ENCODE measurements at places on chromosomes 4 and X.
A peak's percentile ranks its signal among the peaks of the same experiment; 100 is the strongest.

GRCh38 chr4:122764821-122765215 lies 32.3 kb downstream of the BBS12 start:
- no peak for DNase-seq

DNA sequence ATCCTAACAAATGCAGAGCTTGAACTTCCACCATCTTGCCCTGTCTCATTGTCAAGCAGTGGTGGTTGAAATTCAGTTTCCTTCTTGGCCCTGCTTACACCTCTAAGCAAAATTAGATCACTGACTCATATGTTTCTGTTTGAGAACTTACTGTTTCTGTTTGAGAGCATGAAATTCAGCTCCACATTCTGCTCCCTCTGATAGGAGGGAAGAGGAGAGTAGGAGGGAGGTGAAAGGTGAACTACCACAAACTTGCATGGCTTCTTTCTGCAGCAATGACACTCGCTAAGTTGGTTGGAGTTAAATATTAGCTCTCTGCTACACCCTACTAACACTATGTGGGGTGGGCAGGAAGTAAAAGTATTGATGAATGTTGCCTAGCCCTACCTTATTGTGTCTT lies 117.8 kb upstream of the EDA2R start:
- DNase-seq: no peak

DNA sequence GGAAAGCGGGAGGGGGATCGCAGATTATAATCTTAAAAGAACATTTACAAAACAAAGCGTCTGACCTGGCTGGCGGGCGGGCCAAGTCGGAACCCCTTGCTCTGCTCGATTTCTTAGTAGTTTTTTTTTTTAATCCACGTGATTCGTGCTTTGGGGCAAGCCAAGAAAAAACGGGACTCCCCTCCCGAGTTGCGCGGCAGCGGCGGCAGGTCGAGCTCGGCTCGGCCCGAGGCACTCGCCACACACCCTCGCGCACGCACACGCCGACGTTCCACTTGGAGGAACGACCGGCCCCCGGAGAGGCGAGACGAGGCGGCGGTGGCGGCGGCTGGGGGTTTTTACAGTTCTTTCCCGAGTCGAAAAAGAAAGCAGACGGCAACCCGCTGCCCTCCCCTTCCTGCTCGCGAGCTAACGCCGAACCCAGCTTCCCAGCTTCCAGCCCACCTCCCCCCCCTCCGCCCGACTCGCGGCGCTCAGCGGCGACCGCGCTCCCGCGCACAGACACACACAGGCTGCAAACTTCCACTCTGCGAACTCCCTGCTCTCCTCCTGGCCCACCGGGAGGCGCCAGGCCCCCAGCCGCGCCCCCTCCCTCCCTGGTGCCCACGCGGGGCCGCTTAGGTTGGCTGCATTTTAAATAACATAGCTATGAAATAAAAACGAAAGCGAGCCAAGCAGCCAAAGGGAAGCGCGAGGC lies 1.2 kb downstream of the BCOR start:
- peak; percentile 71 for DNase-seq

DNA sequence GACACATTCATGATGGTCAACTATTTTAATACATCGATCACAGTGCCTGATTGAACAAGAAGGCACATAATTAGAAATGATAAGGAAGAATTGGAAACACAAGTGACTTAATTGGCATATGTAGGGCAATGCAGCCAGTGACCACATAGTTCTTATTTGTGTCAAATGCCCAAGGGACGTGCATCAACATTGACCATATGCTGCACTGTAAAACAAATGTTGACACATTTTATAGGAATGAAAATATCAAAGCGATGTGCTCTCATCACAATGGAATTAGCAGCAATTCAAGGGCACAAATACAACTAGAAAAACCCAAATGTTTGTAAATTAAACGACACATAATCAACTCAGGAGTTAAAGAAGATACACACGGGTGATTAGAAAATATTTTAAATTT lies 948.3 kb upstream of the PRKX start:
- DNase-seq: no peak

DNA sequence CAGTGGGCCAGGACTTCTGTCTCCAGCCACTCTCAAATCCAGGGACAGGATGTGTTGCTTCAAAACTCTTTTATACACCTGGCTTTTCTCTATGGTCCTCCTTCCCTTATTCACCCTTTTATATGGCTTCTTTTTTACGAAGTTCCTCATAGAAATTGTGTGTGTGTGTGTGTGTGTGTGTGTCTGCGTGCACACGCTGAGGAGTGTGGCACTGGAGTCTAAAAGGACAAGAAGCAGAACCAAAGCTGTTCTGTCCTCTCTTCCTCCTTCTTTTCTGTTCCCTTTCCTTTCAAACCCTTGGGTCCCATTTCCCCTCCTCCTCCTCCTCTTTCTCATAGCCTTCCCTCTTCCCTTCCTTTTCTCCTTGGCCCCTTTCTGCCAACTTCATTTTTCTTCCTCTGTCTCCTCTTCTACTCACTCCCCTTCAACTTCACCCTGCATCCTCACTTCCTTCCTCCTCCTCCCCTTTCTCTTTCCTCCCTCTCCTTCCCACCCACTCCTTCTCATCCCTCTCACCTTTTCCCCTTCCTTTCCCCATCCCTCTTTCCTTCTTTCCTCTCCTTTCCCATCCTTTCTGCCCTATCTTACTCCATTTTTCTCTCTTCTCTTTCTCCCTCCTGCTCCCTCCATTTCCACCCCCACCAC lies 360.5 kb downstream of the MID1IP1 start:
- DNase-seq: no peak

GRCh38 chr4:99968330-99968729 lies 18.3 kb upstream of the H2AZ1 start:
- DNase-seq: no peak

DNA sequence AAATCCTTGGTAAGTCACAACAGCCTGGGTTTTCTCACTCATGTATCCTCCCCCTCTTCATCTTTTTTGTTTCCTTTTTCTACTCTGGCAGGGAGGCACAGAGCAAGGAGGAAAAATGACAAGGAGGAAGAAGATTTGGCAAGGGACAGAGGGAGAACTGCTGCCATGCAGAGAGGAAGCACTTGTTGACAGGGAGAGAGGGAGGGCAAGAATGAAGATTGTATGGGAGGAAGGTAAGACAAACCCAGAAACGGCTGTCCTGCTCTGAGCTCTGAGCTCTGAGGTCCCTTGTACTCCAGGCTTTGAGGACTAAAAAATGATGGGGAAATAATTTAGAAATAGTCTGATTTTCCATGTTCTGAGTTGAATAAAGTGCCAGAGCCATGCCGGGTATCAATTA lies 123.9 kb downstream of the DCHS2 start:
- no peak for DNase-seq

GRCh38 chrX:46433892-46434291 lies 111.3 kb downstream of the ZNF674 start:
- no peak for DNase-seq

DNA sequence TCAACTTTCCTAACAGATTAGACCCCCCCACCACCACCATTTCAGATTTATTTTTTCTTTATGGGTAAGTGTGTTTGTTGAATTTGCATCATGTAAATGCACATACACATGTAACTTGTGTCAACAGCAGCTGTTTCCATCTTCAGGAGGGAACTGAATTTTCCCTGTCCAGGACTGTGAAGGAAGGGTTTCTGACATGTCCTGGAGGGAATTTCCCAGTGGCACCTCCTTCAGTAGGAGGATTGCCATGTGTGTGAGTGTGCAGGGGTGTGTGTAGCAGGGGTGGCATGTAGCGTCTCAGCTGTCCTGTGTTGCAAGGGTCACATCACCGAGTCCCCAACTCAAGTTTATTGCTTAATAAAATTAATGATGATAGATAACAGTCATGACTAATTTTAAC lies 19.7 kb downstream of the HERC6 start:
- no peak for DNase-seq

- DNase-seq: no peak
Observed at GRCh38 chrX:144722307-144722706, 525.0 kb upstream of the SPANXN1 start.

GRCh38 chr4:16271411-16271810 lies 45.1 kb upstream of the TAPT1 start:
- no peak for DNase-seq

GRCh38 chr4:153257151-153257620 lies 52.9 kb downstream of the TRIM2 start:
- peak; percentile 44 for DNase-seq

GRCh38 chr4:73735231-73735630 lies 5.1 kb upstream of the CXCL8 start:
- no peak for DNase-seq

DNA sequence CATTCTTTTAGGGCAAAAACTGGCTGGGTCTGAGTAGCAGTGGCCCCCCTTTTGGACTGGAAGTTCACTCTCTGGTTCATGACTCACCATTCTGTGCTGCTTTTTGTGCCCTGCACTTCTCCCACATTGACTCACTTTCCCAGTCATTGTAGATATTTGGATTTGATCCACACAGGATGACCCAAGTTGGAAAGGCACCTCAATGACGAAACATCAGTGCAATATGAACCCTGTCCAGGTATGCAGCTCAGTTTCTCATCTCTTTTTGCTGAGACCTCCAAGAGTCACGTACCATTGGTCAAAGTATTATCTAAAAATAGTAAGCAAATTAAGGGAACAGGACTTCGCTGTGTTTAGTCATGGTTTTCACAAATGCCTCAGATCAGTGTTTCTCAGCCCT lies 92.7 kb downstream of the CBLL2 start:
- DNase-seq: no peak

DNA sequence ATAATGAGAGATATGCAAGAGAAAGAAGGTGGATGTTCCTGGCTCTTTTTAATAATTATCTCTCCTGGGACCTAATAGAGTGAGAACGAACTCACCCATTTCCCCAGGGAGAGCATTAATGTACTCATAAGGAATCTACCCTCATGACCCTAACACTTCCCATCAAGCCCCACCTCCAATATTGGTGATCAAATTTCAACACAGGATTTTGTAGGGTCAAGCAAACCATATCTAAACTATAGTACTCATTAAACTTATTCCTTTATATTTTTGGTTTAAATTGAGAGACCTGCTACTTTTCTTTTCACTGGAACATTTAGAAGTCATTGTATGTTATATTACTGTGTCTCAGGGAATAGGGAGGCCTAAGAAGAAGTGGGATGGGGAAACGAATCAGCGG lies 2.6 kb downstream of the UGT2A3 start:
- DNase-seq: no peak

- no peak for DNase-seq
Observed at GRCh38 chrX:46380148-46380752, 165.0 kb downstream of the ZNF674 start.

DNA sequence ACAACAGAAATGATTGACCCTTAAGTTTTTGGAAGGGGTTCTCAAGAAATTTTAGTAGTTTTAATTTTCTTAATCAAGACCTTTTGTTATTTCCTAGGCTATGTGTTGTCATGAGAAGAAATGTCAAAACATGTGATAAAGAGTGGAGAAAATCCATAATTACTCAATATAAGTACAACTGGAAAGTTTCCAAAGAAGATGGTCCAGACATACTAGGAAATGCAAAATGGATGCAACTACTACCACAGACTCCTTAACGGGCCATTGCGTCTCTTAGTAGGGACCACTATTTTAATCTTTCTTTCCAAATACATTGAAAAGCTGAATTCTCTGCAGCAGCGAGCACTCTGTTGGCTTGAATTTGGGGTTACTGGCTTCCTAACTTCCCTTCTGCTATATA lies 148.8 kb downstream of the NWD2 start:
- DNase-seq: no peak

DNA sequence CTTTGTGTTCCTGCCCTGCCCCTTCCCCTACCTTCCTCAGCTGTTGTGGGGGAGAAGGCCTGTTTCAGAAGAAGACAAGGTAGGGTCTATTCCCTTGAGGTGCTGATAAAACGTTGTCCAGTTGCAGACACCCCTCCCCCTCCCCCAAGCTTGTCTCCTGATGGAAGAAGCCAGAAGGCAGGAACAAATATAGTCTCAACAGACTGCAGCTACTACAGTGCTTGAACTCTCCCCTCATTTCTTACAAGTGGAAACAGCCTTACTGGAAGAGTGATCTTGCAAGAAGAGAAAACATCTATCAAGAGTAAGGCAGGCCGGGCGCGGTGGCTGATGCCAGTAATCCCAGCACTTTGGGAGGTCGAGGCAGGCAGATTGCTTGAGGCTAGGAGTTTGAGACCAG lies 11.0 kb upstream of the MAP7D3 start:
- no peak for DNase-seq

DNA sequence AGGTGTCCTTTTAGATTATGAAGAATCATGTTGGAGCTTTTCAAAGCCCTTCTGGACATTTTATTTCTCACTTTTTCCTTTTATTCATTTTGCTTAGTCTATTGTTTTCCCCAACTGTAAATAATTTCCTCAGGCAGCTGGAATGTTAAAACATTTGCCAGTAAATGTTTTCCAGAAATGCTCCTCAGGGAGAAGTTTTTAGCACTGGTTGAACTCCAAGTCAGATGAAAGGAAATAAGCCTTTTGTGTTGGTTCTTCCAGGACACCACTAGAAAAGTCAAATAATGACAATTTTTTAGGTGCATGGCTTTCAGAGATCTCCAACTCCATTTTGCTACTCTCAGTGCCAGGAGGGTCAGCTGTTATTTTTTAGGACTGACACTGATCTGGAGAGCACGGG lies 127.9 kb downstream of the IL13RA2 start:
- DNase-seq: no peak

DNA sequence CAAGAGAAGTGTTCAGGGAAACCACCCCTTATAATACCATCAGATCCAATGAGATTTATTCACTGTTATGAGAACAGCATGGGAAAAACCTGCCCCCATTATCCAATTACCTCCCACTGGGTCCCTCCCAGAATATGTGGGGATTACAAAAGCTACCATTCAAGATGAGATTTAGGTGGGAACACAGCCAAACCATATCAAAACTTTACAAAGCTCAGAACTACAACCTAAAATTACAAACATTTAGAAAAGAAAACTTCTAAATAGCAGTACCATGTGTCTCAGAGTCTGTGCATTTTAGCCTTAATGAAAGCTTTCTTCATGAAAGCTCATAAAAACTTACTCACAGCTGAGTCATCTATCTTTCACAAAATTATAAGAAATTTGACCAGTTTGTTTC lies 1442.8 kb upstream of the PCDH7 start:
- no peak for DNase-seq

DNA sequence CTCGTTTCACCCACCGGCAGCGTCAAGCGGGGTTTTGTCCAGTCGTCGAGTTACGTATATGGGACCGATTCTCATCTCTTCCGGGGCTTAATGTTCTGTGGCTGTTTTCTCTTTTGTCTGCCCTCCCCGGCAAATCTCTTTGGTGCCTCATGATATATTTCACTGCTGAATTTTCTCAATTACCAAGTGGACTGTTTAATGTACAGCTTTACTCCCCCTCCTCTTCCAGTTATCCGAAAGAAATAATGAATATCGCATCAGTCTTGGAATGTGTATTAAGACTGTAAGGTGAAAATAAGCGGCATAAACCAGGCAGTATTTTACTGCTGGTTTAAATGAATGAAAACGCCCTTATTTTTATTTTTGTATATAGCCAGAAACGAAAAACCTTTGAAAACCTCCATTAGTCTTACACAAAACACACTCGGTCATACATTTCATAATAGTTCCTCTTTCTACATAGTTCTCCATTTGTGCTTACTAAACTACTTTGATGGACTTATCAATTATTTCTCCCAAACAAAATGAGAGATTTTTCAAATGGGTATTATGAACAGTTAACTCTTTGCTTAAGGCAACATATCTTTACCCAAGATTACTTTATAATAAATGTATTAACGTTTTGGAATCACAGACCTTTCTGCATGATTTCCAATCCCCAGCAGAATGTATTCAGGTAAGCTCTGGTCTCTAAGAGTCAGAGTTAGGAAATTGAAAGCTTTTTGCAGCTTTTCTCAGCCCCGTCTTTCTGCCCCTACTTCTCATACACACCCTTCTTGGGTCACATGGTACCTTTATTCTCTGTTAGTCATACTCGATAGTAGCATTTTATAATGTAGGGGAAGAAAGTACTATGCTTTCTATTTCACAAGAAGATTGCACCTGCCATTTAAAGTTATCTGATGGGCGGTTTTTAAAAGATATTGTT lies 979 bp downstream of the RP2 start:
- peak; percentile 29 for DNase-seq
